ENCODE measurements at places on chromosomes 1 and 21. TPM values are rescaled to one million over a fixed set of nuclear protein-coding genes. Genes with fewer than 3 reads are reported as not detected.

DNA sequence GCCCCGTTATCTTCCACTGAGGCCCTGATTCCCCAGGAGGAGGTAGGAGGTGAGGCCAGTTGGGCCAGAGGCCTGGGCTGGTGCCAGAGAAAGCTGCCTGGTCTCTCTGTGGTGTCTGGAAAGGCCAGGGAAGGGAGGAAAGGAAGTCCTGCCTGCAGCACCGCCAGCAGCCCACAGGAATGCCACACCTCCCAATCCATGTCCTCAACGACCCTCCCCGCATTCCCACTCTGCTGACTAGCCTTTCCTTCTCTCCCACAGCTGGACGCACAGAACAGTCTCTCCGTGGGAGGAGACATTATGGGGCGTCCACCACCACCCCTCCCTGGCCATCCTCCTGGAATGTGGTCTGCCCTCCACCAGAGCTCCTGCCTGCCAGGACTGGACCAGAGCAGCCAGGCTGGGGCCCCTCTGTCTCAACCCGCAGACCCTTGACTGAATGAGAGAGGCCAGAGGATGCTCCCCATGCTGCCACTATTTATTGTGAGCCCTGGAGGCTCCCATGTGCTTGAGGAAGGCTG lies 18.0 kb downstream of the CSF1 start:
- peak; percentile 98 for DNase-seq
- H3K27me3 ChIP-seq, result no peaks in the 10 kb centered on the region
- no peak overlapping the region for H3K27ac ChIP-seq
- H3K4me3 ChIP-seq, result no peak overlapping the region
- no peaks in the 10 kb centered on the region for H3K36me3 ChIP-seq

DNA sequence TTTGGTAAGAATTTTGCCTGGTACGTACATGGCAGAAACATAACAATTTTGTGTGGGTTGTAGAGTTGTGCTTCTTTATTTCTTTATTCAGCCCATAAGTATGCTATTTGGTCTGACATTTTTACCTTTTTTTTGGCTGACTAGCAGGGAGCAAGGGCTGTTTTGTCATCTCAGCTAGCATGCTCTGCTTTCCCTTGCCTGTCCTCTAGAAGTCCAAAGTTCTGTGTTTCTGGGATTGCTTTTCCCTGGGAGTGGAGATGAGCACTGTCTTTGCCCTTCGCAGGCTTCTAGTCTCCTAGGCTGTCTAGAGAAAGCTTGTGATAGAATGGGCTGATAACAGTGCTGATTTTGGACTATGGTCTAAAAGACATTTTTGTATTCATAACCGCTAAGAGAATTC lies 7.5 kb downstream of the UCK2 start:
- H3K27ac ChIP-seq, result no peak overlapping the region
- H3K27me3 ChIP-seq, result peaks cover 12% of the 10 kb centered on the region
- no peak for DNase-seq
- H3K4me1 ChIP-seq, result no peaks in the 10 kb centered on the region
- H3K36me3 ChIP-seq, result no peaks in the 10 kb centered on the region

GRCh38 chr1:53044926-53045325 lies 17.1 kb upstream of the PODN start:
- DNase-seq, result no peak
- H3K4me1 ChIP-seq, result peaks cover 38% of the 10 kb centered on the region
- no peaks in the 10 kb centered on the region for H3K27me3 ChIP-seq
- H3K27ac ChIP-seq, result no peak overlapping the region

DNA sequence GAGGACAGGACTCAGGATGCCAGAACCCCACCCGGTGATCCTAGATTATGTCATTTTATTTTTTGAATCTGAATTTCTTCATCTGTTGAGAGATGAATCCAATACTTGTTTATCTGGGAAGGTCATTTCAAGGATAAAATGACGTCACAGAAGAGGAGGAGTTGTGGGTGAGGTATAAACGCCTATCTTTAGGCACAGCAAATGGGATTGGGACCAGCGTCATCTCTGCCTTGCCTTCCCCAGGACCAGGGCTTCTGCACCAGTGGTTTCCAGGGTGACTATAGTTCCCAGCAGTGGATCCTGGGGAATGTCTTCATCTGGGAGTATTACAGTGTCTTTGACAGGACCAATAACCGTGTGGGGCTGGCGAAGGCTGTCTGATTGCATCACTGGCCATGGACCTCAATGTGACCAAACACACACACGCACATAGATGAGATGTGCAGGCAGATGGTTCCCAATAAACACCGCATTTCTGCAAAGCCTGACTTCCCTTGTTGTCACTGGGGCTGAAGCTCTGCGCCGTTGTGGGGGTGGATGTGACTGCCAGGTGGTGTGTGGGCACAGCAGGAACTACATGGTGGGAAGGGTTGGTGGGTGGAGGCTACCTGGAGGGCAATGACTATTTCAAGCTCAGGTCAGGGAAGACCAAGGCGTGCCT lies 28.1 kb downstream of the KCNA10 start:
- no peaks in the 10 kb centered on the region for H3K36me3 ChIP-seq
- H3K4me1 ChIP-seq, result peaks cover 7% of the 10 kb centered on the region
- H3K27ac ChIP-seq, result no peak overlapping the region

Gene CRB1
- 1.1 TPM for polyA plus RNA-seq

DNA sequence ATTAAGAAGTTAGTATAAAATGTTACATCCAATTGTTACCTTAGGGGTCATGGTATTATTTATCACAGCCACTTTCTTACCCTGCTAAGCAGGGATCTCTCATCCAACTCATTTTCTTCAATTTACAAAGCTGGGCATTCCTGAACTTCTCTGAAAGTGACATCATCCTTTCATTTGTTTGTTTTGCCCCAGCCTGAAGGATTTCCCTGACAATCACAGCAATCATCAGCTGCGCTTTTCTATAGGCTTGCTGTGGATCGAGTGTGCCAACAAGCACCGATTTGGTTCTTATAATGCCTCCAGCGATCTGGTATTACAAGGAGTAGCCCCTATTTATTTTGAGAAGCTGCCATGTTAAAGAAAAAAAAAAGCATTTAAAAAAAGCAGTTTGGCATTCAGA lies 240.2 kb downstream of the USH2A start:
- H3K27me3 ChIP-seq, result no peaks in the 10 kb centered on the region
- H3K4me1 ChIP-seq, result no peaks in the 10 kb centered on the region
- H3K36me3 ChIP-seq, result no peaks in the 10 kb centered on the region
- no peak overlapping the region for H3K27ac ChIP-seq
- DNase-seq, result no peak

Gene ESRRG
- 53.3 TPM for polyA plus RNA-seq

GRCh38 chr1:182658055-182658454 lies 26.3 kb downstream of the RGS8 start:
- no peaks in the 10 kb centered on the region for H3K36me3 ChIP-seq
- no peaks in the 10 kb centered on the region for H3K4me1 ChIP-seq
- no peaks in the 10 kb centered on the region for H3K27me3 ChIP-seq
- no peak overlapping the region for H3K27ac ChIP-seq
- DNase-seq, result no peak

Gene SLAMF9
- polyA plus RNA-seq, result not detected

DNA sequence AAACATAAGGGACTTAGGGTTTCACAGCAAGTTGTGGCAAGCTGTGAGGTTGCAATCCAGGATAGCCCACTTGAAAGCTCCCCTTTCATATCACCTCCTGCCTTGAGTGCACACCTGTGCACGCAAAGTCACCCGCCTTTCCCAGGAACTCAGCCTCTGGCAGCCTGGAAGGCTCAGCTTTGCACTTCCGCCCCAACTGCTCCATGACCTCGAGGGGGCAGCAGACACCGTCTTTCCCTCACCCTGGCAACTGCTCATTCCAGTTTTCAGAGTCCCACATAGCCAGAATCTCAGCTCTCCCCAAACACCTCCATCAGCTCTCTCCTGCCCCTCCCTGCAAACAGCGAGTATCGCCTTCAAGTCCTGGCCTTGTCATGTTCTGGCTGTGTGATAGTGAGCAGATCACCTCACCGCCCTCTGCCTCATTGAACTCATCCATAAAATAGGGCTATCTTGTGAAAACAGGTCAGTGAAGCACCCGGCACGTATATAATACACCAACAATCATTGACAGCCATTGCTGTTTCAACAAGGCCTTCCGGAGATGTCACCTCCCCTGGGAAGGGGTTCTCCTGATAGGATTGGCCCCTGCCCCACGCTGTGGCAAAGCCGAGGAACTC lies 32.2 kb upstream of the EPB41 start:
- no peak overlapping the region for H3K27ac ChIP-seq
- no peaks in the 10 kb centered on the region for H3K36me3 ChIP-seq
- no peak overlapping the region for H3K4me3 ChIP-seq
- DNase-seq, result peak; percentile 90
- no peaks in the 10 kb centered on the region for H3K27me3 ChIP-seq

DNA sequence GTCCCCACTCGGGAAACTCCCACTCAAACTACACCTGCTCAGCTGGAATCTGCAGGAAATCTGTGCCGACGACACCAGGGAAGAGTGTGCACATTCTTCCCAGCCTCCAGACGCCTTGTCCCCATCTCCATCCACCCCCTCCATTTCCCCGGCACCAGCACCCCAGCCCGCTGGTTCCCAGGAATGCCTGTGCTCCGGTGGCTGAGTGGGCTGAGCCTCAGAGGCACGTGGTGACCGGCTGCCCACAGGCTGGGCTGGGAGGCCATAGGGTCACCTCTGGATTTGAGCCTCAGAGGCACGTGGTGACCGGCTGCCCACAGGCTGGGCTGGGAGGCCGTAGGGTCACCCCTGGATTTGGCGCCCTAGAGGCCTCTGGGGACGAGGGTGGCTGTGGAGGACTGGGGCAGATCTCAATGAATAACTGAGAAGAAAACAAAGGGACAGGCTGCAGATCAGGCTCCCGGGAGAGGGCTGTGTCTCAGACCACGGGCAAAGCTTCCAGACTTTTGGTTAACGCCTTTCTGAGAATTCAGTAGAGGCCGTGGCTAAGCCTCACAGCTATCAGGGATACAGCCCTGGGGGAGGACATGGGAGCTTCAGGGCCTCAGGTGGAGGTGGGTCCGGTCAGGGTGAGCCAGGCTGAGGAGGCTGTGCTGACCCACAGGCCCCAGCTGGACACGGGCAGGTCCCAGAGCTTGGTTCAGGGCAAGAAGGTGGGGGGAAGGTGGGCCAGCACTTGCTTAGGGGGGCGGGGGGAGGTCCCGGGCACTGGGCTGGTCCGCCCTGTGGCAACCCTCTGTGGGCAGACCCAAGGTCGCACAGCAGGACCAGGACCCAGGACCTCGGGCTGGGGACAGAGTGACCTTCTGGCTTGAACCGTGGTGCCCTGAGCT lies 17.3 kb upstream of the TTLL10 start:
- DNase-seq, result no peak
- no peaks in the 10 kb centered on the region for H3K36me3 ChIP-seq
- H3K4me1 ChIP-seq, result peaks cover 9% of the 10 kb centered on the region
- no peak overlapping the region for H3K4me3 ChIP-seq
- no peaks in the 10 kb centered on the region for H3K27me3 ChIP-seq

Gene DMRTA2
- polyA plus RNA-seq, result not detected

- no peak overlapping the region for H3K4me3 ChIP-seq
- no peaks in the 10 kb centered on the region for H3K4me1 ChIP-seq
- peaks cover 28% of the 10 kb centered on the region for H3K27me3 ChIP-seq
- no peak overlapping the region for H3K27ac ChIP-seq
Measured at GRCh38 chr1:166944186-166944967, 31.0 kb downstream of the ILDR2 start.

GRCh38 chr1:84156210-84156621 lies 12.1 kb downstream of the PRKACB start:
- DNase-seq, result no peak
- no peak overlapping the region for H3K27ac ChIP-seq
- no peaks in the 10 kb centered on the region for H3K27me3 ChIP-seq
- no peak overlapping the region for H3K4me3 ChIP-seq
- no peaks in the 10 kb centered on the region for H3K36me3 ChIP-seq

- H3K36me3 ChIP-seq, result no peaks in the 10 kb centered on the region
- no peak overlapping the region for H3K4me3 ChIP-seq
- H3K4me1 ChIP-seq, result no peaks in the 10 kb centered on the region
- no peak overlapping the region for H3K27ac ChIP-seq
- no peak for DNase-seq
- no peaks in the 10 kb centered on the region for H3K27me3 ChIP-seq
Measured at GRCh38 chr1:27176954-27177353, 22.0 kb upstream of the SLC9A1 start.

GRCh38 chr1:203682473-203683383 lies 56.1 kb downstream of the ATP2B4 start:
- no peak overlapping the region for H3K4me3 ChIP-seq
- DNase-seq, result no peak
- H3K27ac ChIP-seq, result no peak overlapping the region
- peaks cover 45% of the 10 kb centered on the region for H3K27me3 ChIP-seq
- H3K36me3 ChIP-seq, result peaks cover 7% of the 10 kb centered on the region

DNA sequence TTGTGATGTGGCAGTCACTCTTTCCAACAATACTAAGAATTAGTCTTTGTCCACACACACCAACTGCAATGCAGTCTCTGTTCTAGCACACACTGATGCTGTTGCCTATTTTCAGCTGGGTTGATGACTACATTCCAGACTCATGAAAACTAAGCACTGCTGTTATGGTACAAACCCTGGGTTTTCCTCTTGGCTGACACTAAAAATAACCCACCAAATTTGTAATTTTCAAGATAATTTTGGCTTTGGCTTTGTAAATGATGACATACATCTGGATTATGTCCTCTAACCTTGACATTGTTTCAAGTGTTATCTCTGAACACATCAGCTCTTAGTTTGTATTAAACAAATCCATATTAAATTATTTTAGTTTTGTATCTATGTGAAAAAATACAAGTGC lies 444.8 kb downstream of the PTPRC start:
- H3K27me3 ChIP-seq, result no peaks in the 10 kb centered on the region
- DNase-seq, result peak; percentile 38
- no peak overlapping the region for H3K4me3 ChIP-seq

- no peak overlapping the region for H3K4me3 ChIP-seq
- no peaks in the 10 kb centered on the region for H3K27me3 ChIP-seq
- no peak for DNase-seq
- no peaks in the 10 kb centered on the region for H3K36me3 ChIP-seq
- no peak overlapping the region for H3K27ac ChIP-seq
- H3K4me1 ChIP-seq, result peaks cover 4% of the 10 kb centered on the region
Measured at GRCh38 chr1:2591581-2592261, 5.1 kb downstream of the PRXL2B start.

DNA sequence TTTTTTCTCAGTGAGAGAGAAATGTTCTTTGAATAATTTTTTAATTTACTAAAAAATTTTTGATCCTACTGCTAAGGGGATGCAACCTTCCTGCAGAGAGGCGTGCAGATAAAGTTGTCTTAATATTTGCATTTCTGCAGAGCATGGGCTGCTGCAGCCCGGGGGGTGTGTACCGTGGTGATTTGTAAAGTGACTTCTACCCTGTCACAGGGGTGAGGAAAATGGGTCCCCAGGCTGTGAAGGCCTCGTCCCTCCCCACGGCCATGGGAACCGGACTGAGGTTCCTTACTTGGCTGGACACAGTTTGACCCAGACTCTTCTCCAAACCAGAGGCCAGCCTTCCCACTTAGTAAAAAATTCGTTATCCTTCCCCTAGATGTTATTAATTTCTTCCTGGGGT lies 9.5 kb upstream of the C1orf174 start:
- H3K27ac ChIP-seq, result no peak overlapping the region
- no peaks in the 10 kb centered on the region for H3K36me3 ChIP-seq
- H3K4me1 ChIP-seq, result no peaks in the 10 kb centered on the region
- DNase-seq, result no peak

Data from cardiac muscle cell (in vitro differentiated cells and primary cell).